ENCODE measurements at places on chromosomes 5 and 9. TPM values are rescaled to one million over a fixed set of nuclear protein-coding genes. Genes with fewer than 3 reads are reported as not detected.

LCN9 gene
- not detected for total RNA-seq

SHOC1 gene
- total RNA-seq: under 0.01 TPM

PRR7 gene
- 21.5 TPM for total RNA-seq

EXD3 gene
- 11.1 TPM for total RNA-seq

SLC27A6 gene
- total RNA-seq: 0.17 TPM

INSYN2B gene
- 5.2 TPM for total RNA-seq

GFPT2 gene
- 57.5 TPM for total RNA-seq

UGT3A2 gene
- total RNA-seq: not detected

JAK2 gene
- total RNA-seq: 3.4 TPM

DNM1 gene
- total RNA-seq: 5.7 TPM

ADGRD2 gene
- not detected for total RNA-seq

ADRA1B gene
- 2.4 TPM for total RNA-seq

TNFSF8 gene
- not detected for total RNA-seq

PDGFRB gene
- total RNA-seq: 84.2 TPM

SPINK6 gene
- not detected for total RNA-seq

ZNF454 gene
- total RNA-seq: 0.84 TPM

IL3 gene
- not detected for total RNA-seq

PAEP gene
- total RNA-seq: not detected

RNF180 gene
- total RNA-seq: 1.2 TPM

NPR3 gene
- 19.9 TPM for total RNA-seq

ARID3C gene
- total RNA-seq: not detected

TLR4 gene
- total RNA-seq: not detected

ITGA1 gene
- 12.9 TPM for total RNA-seq

DNAI1 gene
- total RNA-seq: not detected

ALDOB gene
- total RNA-seq: not detected

PCDHA9 gene
- total RNA-seq: not detected

FOXD4L6 gene
- total RNA-seq: not detected

DEPDC1B gene
- total RNA-seq: 16.4 TPM

TRAF2 gene
- total RNA-seq: 9.1 TPM

GRM6 gene
- total RNA-seq: not detected

RETREG1 gene
- total RNA-seq: 0.84 TPM

RNF20 gene
- total RNA-seq: 18.3 TPM

IQGAP2 gene
- total RNA-seq: 0.17 TPM

FLT4 gene
- 0.45 TPM for total RNA-seq

SLCO4C1 gene
- total RNA-seq: 0.50 TPM

FIBCD1 gene
- 7.9 TPM for total RNA-seq

GDF9 gene
- total RNA-seq: 0.15 TPM

PPIC gene
- total RNA-seq: 16.8 TPM

PCDHGC4 gene
- total RNA-seq: 0.17 TPM

FAM151B gene
- 3.1 TPM for total RNA-seq

FBLL1 gene
- total RNA-seq: 0.34 TPM

MLANA gene
- not detected for total RNA-seq

CD14 gene
- 0.17 TPM for total RNA-seq

C9 gene
- not detected for total RNA-seq

TSSK1B gene
- not detected for total RNA-seq

ENTPD8 gene
- total RNA-seq: not detected

DDX4 gene
- not detected for total RNA-seq

SLC4A9 gene
- not detected for total RNA-seq

NR2F1 gene
- total RNA-seq: 95.8 TPM

FOXD4 gene
- 0.34 TPM for total RNA-seq

MUSK gene
- 0.15 TPM for total RNA-seq

PCDHGB5 gene
- 13.8 TPM for total RNA-seq

PCDHA13 gene
- not detected for total RNA-seq

SPINK5 gene
- total RNA-seq: not detected

ANKRD34B gene
- total RNA-seq: not detected

MROH2B gene
- not detected for total RNA-seq

LHX3 gene
- total RNA-seq: not detected

CCNJL gene
- total RNA-seq: 0.34 TPM

Measured in bronchus fibroblast of lung (primary cell).